ENCODE measurements at places on chromosomes 5 and 9.

DNA sequence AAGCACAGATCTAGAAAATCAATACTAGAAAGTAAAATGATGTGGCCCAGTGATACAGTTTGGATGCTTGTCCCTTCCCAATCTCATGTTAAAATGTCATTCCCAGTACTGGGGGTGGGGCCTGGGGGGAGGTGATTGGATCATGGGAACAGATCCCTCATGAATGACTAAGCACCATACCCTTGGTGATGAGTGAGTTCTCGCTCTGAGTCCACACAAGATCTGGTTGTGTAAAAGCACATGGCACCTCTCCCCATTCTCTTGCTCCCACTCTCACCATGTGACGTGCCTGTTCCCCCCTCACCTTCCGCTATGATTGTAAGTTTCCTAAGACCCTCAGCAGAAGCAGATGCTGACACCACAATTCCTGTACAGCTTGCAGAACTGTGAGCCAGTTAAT is 234.2 kb upstream of the CDH6 start:
- no peak for DNase-seq

GRCh38 chr9:109846776-109847175 is 66.8 kb downstream of the PALM2AKAP2 start:
- no peak for DNase-seq

DNA sequence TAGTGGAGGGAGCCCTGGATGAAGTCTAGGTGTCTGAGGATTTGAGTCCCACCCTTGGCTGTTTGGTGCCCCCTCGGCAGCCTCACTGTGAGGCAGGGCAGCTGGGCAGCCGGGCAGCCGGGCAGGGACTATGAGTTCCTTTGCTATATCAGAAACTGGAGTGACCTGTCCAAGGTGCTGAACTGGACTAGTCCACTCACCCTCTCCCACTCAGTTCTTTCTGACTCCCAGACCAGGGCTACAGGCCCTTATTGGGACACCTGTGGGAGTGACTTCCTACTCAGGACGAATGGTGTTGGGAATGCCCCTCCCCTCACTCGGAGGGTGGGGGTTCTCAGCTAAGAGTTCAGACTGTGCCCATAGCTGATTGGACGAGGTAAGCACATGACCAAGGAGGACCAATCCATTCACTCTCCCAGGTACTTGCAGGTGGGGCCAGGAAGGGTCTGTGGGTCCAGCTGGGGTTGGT is 34.1 kb upstream of the RAPGEF1 start:
- no peak for DNase-seq

GRCh38 chr5:85998656-85999055 is 619.1 kb upstream of the COX7C start:
- no peak for DNase-seq

- no peak for DNase-seq
Measured at GRCh38 chr5:56075361-56075760, 80.6 kb upstream of the IL6ST start.

DNA sequence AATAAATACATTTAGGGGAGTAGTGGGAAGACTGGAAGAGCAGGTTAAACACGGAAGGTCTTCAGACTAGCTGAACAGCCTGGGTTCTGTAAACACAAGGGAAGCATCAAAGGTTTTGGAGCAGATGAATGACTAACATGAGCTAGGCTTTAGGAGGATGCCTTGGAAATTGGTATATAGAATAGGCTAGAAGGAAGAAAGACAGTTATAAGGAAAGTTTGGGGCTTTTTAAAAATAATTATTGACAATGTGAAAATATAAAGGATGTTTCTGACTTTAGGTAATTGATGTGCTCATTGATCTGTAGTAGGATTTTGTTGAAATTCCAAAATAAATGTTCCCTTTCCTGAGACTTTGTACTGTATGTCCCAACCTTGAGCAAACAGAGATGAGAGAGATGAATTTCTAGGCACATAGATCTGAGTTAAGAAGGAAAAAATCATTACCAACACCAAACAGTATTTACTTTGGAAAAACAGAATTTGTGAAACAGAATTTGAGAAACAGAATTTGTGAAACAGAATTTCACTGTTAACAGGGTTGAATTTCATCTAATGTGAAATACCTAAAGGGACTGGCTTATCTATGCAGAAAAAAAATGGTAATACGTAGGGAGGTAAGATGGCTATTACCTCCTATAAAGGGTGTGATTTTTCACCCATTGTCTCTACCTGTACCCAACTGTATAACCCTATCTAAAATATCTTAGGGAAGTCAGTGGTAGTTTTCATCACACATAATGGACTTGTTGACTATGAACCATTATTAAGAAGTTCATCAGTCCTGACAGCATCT is 28.8 kb downstream of the SKP2 start:
- no peak for DNase-seq

Data from D721Med (cell line).